COR-L47 (cell line): ENCODE measurements at places on chromosomes 3 and 15.

DNA sequence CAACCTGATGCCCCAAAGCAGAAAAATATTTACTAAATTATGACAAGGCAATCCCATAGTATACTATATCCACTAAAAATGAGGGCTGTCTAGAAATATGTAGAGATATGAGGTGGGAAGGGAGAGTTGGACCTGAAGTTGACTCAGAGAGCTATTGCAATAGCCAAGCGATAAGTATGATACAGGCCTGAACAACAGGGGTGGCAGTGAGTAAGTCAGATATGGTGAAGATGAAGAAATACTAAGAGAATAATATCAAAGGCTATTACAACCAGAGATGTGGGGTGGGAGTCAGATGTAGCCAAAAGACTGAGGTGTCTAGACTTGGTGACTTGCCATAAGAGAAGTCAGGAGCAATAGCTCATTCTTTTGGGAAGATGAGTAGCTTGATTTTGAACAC is 9.2 kb downstream of the HSPBAP1 start:
- no peak for DNase-seq

- DNase-seq = no peak
Measured at GRCh38 chr3:158700559-158700958, 28.1 kb upstream of the LXN start.

GRCh38 chr3:107772016-107772415 is 249.3 kb downstream of the BBX start:
- DNase-seq = no peak

GRCh38 chr15:76084256-76084655 is 24.5 kb downstream of the TMEM266 start:
- no peak for DNase-seq

- no peak for DNase-seq
Measured at GRCh38 chr15:46277451-46277850, 642.6 kb downstream of the SQOR start.

- DNase-seq = no peak
Measured at GRCh38 chr3:98692787-98693473, 70.2 kb upstream of the ST3GAL6 start.

GRCh38 chr3:53617893-53618523 is 123.6 kb downstream of the CACNA1D start:
- DNase-seq = no peak

DNA sequence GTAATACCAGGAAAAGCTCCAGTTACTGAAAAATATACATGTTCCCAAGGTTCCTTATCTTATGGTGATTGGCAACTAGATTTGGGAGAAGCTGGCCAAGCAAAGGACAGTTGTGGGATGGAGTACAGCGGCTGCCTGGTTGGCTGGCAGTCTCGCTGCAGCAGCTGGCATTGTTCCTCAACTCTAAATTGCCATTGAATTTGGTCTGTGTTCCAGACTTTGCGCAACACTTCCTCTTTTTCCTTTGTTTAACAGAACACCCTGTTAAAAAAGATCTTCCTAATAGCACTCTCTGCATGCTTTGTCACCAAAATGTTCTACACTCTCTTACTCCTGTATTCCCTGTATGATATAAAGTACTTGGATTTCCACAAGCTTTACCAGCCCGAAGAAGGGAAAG is 420.6 kb upstream of the RBMS3 start:
- no peak for DNase-seq

GRCh38 chr3:141646760-141647561 is 91.1 kb upstream of the RNF7 start:
- DNase-seq = peak; percentile 67

DNA sequence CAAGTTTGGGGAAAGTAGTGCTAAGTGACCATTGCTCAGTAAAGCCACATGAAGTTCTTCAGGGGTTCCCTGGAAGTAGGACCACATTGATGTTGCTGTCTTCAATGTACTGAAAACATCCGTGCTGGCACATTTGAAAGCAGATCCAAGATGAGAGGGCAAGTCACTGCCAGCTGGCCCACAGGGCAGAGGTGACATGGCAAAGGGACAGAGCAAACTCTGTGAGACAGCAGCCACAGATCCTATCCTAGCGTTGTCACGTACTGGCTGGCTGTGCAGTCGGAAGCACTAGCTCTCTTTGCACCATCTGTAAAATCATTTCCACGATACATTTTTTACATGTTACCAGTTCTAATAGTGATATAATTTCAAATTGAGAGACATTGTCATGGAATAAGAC is 13.8 kb downstream of the MUC13 start:
- DNase-seq = no peak

GRCh38 chr3:192408647-192409200 is 318.6 kb downstream of the FGF12 start:
- peak; percentile 38 for DNase-seq

GRCh38 chr3:41327718-41328117 is 128.4 kb downstream of the CTNNB1 start:
- no peak for DNase-seq

DNA sequence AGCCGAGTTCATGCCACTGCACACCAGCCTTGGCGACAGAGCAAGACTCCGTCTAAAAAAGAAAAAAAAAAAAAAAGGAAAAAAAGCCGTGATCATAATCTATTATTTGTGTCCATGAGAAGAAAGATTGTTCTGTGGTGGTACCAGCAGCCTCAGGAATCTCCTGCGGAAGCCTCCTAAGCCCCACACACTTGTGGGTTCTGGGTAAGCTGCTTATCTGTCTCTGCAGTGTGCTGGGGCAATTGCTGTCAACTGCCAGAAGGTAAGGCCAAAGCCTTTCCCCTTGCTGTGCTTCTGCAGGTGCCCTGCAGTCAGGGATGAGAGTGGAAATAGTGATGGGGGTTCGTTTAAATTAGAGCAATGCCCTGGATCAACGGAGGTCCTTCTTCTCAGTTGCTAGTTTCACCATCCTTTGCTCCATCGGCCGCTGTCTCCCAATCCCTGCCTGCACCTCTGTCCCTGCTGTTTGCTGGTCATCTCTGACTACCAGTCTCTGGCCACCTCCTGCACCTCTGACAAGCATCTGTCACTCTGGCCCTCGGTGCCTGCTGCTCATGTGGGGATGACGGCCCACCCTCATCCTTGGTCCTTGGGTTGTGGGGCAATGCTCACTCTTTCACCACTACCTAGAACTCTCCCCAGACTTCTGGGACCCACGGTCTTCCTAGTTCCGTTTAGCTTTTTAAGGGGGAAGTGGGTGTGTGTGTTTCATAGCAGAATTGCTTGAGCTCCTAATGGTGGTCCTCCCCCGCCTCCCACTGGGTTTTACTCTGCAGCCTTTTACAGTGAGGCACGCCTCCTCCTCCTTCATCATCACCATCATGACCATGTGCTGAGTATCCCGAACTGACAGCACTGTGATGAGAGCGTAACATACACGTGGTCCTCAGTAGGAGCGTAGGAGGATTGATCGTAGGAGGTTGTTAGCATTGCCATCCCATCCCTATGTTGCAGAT is 25.5 kb downstream of the CHRD start:
- DNase-seq = no peak

DNA sequence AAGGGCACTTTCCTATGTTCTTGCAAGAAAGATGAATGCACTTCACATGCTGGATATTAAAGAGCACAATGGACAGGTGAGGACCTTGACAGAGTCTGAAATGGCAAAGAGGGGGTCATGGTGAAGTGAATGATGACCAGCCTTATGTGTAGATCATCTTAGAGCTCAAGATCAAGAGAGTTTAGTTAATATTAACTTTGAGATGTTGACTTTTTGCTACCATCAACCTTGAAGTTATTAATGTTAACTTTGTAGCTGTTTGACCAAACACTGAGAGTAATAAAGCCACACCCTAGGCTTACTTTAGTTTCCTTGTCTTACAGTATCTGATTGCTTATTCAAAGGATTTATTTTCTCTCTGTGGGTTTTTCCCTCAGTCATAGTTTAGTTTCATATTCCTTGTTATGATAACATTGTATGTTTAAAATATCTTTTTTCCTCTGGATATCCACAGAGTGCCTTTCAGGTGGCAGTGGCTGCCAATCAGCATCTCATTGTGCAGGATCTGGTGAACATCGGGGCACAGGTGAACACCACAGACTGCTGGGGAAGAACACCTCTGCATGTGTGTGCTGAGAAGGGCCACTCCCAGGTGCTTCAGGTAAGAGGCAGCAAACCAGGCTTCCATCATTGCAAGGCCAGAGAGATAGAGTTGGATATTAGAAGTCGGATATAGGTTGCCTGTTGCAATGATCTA is 5.4 kb downstream of the NFKBIZ start:
- DNase-seq = no peak

GRCh38 chr3:76365275-76365674 is 579.9 kb upstream of the ZNF717 start:
- DNase-seq = no peak

DNA sequence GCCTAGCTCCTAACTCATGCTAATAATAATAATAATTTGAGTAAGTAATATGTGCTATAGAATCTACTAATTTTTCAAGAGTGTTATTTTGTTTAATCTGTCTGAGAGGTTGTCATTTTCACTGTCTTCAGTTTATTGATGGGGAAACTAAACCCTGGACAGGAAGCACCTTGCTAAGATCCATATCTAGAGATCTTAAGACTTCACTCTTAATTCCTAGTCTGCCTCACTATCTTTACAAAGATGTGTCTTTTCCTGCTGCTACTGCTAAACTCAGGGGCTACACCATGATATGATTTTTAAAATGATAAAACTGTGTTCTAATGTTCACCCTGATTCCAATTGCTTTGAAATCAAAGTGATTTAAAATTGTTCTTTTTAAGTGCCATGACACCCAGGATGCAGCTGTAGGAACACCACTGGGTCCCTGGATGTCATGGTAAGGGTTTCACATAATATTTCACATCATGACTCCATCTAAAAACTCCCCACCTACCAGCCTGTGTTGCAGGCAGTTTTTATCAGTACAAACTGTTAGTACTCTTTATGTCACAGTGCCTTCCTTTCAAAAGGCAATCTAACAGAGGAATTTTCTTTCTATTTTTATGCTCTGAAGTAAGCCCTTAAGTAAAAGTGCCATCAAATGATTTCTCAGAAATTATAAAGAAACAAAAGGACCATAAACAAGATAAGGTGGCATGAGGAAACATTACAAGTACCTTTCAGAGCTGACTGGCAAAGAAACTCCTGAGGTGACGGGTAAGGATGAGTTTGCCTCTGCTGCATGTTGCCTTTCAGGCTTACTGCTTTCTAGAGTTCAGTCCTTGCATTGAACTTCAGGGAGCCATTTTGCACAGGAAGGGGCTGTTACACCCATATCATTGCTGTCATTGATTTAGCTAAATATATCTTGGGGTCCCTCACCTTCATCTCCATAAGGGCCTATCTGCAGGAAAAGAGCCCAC is 160.1 kb upstream of the SATB1 start:
- DNase-seq = no peak

- no peak for DNase-seq
Measured at GRCh38 chr3:24494618-24495325, at the start of gene THRB. Gene THRB, minus strand, starts transcription at chr3:24494850.

DNA sequence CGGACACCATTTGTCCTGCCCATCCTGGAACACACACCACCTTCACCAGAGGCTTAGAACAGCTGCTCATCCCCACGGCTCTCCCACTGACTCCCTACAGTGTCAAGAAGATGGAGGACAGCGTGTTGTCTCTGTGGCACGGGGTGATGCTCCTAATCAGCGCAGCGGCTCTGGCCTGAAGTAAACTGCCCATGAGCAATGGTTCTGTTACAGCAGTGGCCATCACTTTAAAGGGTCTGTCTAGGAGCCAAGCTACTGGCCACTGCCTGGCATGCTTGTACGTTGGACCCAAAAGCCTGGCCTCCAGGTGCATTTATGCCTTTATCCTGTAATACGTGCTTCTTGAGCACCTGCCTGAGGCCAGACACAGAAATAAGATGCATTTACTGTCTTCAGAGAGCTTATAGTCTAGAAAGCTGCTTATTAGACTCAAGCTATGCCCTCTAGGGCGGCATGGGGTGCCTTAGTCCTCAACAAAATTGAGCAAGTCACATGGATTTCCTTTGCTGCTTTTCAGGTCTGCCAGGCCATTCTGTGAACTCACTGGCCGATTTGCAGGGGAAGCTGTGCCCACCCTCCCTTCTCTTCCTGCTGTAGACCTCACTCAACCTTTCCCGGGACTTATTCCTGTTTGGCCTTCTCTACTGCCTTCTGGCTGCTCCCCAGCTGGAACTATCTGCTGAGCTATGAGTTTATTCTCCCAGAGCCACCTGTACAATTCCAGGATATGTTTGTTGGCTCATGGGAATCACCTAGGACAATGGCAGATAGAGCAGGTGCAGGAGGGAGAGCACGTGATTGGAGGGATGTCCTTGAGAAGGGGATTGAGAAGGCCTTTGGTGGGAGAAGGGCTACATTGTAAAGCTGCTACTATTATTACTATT is 51.9 kb downstream of the STARD5 start:
- no peak for DNase-seq

GRCh38 chr3:99021466-99021865 is 120.0 kb upstream of the DCBLD2 start:
- no peak for DNase-seq

GRCh38 chr15:57393061-57393460 is 16.8 kb downstream of the CGNL1 start:
- no peak for DNase-seq

DNA sequence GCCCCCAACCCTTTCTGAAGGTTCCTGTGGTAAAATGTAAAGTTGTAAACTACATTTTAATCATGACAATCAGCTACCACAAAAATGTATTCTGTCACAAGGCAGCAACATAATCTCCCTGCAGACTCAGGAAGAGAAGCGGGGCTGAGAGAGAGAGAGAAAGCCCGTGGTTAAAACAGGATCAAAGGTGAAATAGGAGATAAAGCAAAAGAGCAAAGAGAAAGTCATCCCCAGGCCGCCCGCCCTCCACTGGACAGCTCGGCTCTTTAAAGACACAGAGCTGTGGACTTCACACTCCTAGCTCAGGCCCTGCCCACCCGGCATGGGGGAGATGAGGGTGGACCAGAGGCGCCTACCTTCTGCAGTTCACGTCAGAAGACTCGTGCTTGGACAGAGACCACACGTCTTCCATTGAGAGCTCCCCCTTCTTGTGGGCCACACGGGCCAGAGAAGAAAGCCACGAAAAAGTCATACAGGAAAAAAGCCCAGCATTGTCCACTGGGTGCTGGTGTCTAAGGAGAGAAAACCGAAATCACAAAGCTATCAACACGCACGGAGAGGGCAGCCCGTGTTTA is 29.4 kb downstream of the ABCC5 start:
- no peak for DNase-seq

GRCh38 chr3:156396851-156397250 is 158.1 kb downstream of the SSR3 start:
- DNase-seq = no peak

DNA sequence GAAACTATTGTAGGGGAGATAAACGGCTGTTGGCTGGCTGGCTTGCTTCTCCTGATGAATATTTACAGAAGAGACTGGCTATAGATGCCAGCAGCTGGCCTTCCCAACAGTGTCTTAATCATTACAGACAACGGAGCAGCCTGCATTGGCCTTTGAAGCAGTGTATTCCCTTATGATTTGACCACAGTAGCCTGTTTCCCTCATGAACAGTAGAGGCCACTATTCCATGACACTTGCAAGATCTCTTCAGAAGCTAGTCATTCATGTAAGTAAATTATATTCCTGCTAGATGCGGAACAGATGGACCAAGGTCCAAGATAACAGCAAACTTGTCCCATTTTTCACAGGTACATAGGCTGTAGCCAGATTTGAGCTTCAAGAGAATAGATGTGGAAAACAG is 47.3 kb downstream of the TMCO5A start:
- DNase-seq = no peak

GRCh38 chr15:60574801-60575631 is 96.1 kb upstream of the ICE2 start:
- no peak for DNase-seq
